ENCODE measurements at places on chromosomes 2 and 18.

DNA sequence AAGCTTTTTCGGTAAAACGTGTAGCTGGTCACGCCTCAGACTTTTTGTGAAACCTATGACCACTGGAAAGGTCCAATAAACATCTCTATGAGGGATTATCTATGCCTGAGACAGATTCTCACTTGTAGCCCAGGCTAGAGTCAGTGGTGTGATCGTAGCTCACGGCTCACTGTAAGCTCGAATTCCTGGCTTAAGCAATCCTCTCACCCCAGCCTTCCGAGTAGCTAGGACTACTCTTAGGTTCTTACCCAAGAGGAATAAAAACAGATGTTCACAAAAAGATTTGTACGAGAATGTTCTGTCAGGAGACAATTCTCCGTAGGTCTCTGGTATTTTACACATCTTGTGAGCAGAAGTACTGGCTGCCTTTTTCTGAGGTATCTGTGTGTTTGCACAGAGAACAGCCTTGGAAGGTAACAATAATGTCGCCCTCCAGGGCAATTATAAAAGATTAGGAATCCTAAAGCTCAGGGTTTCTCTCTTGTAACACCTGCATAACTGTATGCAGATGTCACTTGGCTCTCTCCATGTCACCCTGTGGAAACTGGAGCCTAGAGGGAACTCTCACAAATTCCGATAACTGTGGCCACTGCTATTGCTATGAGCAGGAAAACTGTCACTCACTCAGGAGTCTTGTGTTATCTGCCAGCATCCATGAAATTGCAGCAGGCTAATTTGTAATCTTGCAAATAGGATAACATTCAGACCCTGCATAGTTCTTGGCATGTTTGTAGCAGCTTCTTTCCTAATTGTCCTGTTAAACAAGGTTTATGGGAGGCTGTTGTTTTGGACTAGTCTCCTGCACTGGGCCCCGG, 25.5 kb upstream of the RALBP1 start:
- no peak for DNase-seq

DNA sequence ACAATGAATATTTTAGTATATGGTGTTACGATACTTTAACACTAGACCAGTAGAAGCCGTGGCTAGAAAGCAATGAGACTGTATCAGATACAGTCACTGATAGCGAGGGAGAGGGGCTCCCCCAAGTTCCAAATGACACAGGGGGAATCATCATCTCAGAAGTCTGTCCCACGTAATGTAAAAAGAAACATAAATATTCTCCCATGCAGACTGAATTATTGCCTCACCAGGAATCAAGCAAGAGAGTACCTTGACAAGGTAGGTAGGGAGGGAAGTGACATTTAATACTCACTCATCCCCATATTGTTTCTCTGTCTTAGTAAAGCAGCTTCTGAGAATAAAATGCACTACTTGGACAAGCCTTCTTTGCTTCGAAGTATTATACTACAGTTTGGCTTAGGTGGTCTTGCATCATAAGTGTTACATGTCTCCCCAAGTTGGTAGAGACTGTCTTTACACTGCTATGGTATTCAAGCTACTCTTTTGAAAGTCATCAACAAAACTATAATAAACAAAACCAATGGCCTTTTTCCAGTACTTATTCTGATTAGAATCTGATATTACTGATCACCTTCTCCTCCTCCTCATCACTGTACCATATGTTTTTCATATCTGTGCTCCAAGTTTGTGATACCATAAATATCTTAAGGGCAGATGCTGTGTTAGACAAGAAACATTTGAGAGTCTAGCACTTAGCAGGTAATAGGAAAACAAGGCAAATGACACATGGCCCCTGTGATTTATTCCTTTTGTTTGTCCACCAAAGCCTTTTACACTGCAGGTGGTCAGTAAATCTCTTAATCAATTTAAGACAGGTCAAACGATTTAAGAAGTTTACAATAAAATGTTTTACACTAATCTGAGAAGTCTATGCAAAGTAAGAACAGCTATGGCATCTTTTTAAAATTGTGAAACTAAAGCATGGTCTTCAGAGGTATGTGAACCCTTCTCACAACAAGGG, 2.7 kb downstream of the LAPTM4A start:
- no peak for DNase-seq

- peak; percentile 92 for DNase-seq
These were observed 25.0 kb downstream of the SPEG start for GRCh38 chr2:219459460-219460311.

GRCh38 chr18:74069178-74070050, 78.2 kb downstream of the FBXO15 start:
- DNase-seq = no peak

DNA sequence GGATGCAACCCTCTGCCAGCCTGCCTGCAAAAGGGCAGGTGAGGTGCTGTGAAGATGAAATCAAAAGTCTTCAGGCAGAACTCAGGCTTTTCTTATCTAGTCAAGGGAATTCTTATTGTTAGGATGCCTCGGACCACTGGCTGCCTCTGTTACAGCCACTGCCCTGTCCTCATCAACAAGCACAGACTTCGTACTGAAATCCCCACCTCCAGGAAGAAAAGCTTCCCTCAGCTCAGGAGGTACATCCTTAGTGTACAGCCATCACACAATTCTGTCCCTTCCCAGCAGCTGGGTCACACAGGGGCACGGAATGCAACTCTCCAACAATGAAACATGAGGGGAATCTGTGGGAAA, 10.1 kb upstream of the RNU4ATAC start:
- DNase-seq = no peak

GRCh38 chr18:54776282-54776977, 51.8 kb upstream of the RAB27B start:
- DNase-seq = no peak

- no peak for DNase-seq
These were observed 617.8 kb downstream of the TRIB2 start for GRCh38 chr2:13334545-13334944.

- no peak for DNase-seq
These were observed 14.2 kb downstream of the INO80D start for GRCh38 chr2:206071807-206072206.

DNA sequence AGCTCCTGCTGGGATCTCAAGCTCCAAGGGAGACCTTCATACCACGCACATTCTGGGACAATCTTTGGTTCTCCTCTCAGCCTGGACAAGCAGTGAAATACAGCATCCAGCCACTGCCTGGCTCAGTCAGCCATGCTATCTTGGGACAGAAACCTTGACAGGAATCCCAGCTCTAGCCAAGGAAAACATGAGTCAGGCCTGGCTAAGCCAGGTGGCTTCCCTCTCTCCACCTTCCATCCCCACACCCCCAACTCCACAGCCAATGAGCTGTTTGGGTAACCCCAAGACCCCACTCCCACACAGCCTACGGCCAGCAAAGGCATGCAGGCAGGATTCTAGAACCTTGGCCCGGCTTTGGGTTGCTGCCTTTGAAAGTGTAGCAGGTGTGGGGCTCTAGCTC, 64.9 kb downstream of the MCFD2 start:
- no peak for DNase-seq

GRCh38 chr18:70371908-70372307, 83.1 kb downstream of the SOCS6 start:
- DNase-seq = no peak

GRCh38 chr2:24559473-24560113, 68.5 kb downstream of the NCOA1 start:
- DNase-seq = no peak

DNA sequence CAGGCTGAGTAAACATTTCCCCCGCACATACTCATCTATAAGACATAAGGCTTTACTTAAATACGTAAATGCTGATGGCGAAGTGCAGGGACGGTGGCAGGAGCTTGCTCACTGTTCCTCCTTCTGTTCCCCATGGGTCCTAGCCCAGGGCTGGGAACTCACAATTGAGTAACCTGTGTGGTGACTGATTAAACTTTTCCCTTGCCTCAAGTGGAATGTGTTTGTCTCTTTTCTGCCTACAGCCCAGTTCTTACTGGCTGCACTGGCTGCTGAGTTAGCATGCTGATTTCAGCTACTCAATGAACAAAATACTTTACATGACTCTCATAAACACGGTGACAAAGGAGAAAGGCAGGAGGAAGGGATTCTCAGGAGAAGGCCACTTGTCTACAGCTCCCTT, 87.3 kb downstream of the MARCO start:
- DNase-seq = no peak

- no peak for DNase-seq
These were observed 24.7 kb downstream of the IL1B start for GRCh38 chr2:112811841-112812306.

- no peak for DNase-seq
These were observed 18.8 kb downstream of the CDH7 start for GRCh38 chr18:65769652-65770051.

GRCh38 chr18:74645679-74646078, 48.0 kb downstream of the ZNF407 start:
- DNase-seq = no peak

DNA sequence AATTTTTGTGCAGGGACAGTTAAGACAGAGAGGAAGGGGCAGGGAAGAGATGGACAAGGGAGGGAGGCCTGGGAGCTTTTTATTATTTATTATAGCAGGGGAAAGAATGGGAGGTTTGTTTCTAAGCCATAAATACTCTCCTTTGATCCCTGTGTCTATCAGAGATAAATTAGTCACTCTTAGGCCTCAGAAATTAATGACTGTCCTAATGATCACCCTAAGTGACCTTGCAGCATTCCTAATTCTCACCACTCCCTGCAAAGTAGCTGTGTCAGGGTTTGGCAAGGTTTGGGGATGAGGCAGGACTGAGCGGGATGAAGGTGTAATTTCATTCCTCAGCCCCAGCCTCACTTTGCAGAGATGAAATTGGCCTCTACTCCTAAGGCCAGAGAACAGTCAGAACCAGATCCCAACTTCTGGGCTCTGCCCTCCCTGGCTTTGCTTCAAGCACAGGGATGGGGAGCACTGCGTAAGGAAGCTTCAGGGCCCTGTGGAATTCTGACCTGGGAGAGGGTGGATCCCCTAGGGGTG, 95.0 kb downstream of the TMEM17 start:
- no peak for DNase-seq

DNA sequence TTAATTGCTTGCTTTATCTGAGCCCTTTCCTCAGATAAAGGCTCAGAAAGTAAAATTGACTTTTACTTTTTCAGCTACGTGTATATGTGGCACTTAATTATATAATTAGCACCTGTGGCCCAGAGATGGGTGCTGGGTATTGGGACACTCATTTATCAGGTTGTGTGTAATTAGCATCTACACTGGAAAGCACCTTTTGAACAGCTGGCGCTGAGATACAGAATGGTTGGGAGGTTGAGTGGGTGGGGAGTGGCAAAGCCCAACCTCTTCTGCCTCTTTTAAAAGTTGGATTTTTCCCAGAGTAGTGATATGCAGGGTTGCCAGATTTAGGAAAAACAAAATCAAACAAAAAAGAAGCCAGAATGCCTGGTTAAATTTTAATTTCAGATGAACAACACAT, 23.9 kb downstream of the SPTBN1 start:
- DNase-seq = no peak

DNA sequence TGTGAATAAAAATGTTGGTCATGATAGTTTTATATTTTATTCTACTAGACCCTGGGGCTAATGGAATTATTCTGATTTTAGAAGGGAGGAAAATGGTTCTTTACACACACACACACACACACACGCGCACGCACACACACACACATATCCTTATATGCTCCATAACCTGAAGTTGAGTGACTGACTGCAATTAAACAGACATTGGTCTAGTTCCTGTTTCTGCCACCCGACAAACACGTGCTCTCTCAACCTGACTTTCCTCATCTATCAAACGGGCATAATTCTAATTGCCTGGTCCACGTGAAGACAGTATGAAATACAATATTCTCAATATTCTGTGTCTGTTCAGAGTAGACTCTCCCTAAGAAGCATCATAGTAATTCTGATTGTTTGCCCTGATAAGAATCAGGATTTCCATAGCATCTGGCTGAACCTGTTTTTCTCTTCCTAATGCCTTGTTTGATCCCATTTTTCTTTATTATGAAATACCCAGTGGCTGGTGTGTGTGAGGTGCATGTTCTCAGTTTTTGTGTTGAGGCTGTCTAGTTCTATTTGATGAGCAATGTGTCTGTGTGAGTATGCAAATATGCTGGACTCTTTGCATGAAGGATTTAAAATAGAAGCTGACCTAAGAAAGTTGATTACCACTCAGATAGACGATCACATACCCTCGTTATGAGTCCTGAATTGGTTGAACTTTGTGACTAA, 51.0 kb downstream of the SETBP1 start:
- no peak for DNase-seq

- no peak for DNase-seq
These were observed 88.9 kb upstream of the SIX3 start for GRCh38 chr2:44852594-44852993.

- no peak for DNase-seq
These were observed 36.5 kb downstream of the MYO3B start for GRCh38 chr2:170214309-170214948.

GRCh38 chr18:424668-425067, 75.8 kb downstream of the COLEC12 start:
- no peak for DNase-seq

GRCh38 chr18:8779251-8779650, 73.9 kb downstream of the MTCL1 start:
- DNase-seq = no peak

DNA sequence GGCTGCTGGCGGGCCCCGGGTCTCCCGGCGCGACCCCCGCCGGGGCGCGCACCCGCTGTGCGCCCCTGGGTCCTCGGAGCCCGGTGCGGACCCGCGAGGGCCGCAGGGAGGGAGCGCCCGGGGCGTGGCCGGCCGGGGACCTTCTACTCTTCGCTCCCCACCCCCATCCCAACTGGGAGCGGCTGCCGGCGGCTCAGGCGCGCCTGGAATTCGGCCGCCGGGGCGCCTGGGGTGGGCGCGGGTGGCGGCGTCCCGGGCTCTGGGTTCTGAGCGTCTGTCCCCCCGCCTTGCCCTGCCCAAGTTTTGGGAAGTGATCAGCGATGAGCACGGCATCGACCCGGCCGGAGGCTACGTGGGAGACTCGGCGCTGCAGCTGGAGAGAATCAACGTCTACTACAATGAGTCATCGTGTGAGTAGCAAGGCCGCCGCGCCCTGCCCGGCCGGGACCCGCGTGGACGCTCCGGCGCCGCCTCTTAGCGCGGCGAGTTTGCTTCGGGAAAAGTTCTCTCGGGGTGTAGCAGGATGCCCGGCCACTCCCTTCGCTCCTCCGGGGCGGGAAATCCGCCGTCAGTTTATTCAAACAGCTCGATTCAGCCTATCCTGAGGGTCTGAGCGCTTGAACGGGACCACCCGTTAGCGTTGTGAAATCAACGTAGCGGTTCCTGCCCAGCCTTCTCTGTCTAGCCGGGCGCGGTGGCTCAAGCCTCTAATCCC, 502 bp downstream of the TUBB6 start:
- DNase-seq = peak; percentile 71

DNA sequence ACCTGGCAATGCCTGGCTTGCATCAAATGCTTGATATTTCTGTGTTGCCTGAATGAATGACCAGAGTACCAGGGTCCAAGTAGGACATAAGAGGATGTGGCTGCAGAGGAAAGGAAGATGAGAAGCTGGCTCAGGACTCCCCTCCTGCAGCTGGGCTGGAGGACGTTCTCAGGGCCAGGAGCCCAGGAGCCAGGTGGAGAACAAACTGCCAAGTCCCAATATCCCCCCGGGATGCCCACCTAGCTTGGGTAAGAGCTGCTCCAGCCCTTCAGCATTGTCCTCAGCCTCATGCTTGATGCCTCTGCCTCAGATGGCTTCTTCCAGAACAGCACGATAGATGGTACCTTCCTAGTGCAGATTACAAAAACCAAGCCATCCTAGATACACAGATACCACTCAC, 8.6 kb upstream of the ATP6V1B1 start:
- no peak for DNase-seq

Measured in GM19239 (cell line).